ENCODE measurements at places on chromosomes 7 and 10. TPM values are rescaled to one million over a fixed set of nuclear protein-coding genes. Genes with fewer than 3 reads are reported as not detected.

DNA sequence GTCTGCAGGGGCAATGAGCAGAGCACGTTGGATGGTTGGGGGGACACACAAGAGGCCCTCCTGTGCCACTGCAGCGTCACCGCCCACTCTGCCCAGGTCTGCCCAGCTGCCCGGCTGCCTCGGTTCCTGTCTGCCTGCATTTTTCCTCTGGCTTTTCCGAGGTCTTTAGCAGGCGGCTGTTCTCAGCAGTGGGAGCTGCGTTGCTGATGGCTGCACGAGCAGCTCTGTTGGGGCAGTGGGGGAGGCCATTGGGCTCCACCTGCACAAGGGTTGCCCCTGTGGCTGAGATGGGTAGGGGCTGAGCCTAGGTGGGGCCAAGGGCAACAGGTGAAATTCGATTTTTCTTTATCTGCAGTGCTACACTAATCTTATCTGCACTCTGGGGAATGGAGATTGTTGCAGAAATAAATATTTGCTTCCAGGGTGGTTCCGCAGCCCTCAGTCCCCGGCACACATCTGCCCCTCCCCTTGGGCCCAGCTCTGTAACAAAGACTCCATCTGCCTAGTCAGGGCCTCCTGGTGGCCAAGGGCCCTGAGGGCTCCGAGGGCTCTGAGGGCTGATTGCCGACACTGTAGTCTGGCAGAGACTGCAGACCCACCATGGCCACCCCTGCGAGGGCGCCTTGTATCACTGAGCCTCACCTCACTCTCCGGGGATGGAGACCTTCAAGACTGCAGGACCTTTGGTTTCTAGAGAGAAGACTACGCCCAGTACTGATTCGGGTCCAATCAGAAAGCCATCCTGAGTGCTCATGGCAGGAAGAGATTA is 141.7 kb upstream of the SHH start:
- DNase-seq: peak; percentile 68

DNA sequence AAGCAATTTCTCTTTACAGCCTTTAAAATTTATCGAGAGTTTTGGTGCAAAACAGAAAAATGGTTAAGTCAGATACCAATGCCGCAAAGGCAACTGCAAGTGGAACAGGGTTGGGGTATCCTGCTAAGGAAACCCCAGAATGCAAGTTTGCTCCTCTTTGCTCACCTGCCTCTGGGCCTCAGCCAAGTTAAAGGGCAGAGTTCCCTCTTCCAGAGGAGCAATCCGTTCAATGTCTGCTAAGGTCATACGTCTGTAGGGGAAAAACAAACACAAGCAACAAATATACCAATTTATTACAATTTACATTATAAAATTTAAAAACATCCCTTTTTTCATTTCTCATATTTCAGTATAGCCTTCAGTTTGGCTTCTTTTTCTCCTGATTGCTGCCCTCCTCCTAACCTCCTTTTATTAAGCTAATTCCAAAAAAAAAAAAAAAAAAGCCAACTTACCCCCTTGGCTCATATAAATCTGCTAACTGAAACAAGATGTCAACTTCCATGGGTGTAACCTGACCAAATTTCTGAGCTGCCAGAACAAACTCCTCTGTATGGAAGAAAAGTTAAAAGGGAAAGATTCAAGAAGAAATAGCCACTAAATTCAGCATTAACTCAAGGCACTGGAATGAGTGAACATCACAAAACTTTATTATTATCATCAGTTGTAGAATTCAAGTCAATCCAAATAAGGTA is 132.6 kb downstream of the SLC25A13 start:
- DNase-seq: no peak

GRCh38 chr7:50661345-50662040 is 96.3 kb upstream of the DDC start:
- DNase-seq: peak; percentile 83

GRCh38 chr7:27424231-27424630 is 181.6 kb downstream of the EVX1 start:
- no peak for DNase-seq

- no peak for DNase-seq
Measured at GRCh38 chr7:39921506-39922175, 28.4 kb upstream of the CDK13 start.

DNA sequence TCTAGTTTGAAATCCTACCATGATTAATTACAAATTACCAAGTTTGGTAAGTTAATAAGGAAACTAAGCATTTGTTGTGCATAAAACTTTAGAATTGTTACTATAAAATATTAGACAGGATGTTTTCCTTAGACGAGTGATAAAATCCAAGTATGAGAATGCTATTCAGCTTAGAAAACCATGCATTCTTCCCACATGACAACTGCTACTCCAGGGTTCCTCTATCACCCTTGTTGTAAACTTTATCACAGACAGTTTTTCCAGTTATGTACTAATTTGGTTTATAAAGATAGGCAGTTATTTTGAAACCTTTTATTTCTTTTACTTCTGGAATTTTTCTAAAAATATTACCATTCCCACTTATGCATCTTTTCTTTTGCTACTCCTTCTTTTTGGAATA is 52.0 kb downstream of the SIRT1 start:
- DNase-seq: no peak

DNA sequence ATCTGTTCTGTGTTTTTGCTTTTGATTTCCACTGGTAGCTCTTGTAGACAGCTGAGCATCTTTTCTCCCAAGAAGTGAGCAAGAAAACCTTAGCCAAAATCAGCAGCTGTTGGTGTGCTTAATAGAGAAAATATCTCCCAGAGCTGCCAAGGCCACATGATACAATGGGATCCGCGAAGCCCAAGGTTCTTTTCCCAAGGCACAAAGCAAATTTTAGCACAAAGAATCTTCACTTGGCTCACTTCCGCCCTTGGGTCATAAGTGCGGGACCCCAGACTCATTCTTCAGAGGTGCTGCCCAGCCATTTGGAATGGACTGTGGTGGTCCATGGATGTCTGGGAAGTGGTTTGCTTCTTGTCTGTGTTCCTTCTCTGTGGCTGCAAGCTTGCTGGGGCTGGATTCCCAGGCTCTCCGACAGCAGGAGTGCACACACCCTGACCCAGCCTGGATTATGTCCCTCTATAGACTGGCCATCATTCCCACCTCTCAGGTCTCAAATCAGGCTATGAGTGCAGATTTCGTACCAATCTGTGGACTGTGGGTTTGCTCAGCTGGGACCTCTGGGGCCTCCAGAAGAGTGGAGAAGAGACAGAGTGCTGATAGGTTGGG is 93.0 kb upstream of the TMEM72 start:
- DNase-seq: no peak

DNA sequence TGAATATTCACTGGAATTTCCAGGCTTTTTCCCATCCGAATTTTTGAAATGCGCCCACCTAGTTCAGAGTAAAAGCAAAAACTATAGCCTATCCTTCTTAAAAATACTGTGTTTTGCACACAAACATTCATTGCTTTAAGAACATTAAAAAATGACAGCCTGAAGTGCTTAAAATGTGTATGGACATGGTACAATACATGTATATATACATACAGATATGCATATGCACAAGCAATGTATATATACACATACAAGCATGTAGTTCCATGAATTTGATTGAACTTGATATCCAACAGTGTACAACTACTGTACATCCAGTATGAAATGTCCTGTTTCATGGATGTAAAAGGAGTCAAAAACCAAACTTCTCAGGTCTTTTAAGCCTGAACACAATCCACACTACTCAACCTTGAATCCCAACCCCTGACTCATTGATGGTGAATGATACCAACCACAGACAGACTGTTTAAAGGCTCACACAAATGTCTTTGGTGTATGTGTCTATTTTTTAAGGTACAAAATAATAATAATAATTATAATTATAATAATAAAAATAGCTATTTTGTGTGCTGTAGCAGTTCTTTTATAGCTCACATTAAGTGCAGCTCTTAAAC is 14.8 kb downstream of the INHBA start:
- no peak for DNase-seq

GRCh38 chr7:105788816-105789349 is 87.5 kb downstream of the ATXN7L1 start:
- no peak for DNase-seq

DNA sequence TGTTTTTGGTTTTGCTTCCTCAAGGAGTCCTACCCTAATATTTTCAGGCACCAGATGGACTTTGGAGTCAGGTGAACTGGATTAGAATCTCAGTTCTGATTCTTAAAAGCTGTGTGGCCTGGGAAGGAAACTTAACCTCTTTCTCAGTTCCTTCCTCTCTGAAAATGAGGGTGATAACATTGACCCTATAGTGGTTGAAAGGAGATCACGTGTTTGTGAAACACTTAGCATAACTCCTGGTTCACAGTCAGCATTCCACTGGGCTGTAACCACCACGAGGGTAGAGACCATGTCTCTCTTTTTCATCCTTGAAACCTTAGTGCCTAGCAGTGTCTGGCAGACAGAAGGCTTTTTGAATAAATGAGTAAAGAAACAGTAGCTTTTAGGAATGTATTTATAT is 16.7 kb downstream of the LSMEM1 start:
- DNase-seq: no peak

DNA sequence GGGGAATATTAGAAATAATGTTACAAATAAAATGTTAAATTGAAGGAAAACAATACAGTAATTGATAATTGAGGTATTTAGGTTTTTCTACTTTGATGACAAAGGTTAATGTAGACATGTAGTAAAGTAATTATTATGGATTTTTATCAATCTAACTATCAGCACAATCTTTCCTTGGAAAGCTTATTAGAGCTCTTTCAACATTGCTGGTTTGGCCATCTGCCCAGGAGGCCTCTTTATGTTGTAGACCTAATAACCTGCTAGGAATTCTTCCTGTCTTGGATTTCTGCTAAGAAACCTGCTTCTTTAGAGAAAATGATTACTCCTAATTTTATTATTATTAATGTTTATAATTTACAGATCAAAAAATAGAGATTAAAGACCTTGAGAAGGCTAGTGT is 78.9 kb downstream of the CHRM2 start:
- DNase-seq: no peak

DNA sequence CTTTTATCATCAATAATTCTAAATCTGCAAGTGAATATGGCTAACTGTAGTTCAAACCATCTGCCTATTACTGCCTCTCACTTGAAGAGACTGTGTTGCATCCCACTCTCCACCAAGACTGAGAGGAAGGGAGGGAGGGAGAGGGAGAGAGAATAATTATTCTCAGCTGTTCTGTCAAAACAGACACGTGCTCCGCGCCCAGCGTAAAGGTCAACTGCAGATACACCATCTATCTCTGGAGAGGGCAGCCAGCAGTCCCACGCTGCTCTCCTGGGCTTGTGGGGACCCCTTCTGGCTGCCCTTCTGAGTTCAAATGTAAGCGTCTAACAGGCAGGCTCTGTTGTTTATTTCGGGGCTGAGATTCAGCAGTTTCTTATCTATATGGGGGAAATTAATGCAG is 625.5 kb upstream of the GALNT17 start:
- DNase-seq: peak; percentile 73

DNA sequence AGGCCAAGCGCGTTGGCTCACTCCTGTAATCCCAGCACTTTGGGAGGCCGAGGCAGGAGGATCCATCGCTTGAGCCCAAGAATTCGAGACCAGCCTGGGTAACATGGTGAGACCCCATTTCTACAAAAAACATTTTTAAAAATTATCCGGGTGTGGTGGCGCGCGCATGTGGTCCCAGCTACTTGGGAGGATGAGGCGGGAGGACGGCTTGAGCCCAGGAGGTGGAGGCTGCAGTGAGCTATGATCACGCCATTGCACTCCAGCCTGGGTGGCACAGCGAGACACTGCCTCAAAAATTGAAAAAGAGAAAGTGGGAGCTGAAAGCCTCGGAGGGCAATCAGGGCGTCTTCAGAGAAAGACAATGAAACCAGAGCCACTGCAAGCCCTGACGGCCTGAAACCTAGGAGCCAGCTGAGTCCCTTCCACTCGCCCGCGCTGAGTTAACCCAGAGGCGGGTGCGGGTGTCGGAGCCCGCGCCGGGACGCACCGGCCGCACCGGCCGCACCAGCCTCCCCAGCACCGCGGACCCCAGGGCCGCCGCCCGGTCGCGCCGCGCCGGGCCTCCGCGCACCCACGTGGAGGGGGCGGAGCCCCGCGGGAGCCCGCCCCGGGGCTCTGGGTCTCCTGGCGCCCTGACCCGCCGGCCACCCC is 22.4 kb downstream of the ZFAND2A start:
- DNase-seq: no peak

- no peak for DNase-seq
Measured at GRCh38 chr10:63071145-63071544, 62.0 kb upstream of the NRBF2 start.

GRCh38 chr7:143413123-143413522 is 4.5 kb upstream of the EPHA1 start:
- DNase-seq: no peak

DNA sequence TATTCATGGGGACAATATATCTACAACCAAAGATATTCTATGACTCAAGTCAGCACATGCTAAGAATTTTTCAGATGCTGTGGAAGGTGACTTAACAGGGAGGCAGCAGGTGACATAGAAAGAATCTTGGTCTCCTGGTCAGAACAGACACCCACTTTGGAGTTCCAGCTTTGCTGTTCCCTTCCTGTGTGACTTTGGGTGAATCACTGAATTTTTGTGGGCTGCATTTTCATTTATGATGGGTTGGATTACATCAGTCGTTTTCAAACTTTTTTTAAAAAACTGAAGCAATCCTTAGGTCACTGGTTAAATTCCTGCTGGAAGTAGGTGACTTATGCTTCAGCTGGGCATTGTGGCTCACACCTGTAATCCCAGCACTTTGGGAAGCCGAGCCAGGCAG is 24.9 kb downstream of the RGR start:
- no peak for DNase-seq

DNA sequence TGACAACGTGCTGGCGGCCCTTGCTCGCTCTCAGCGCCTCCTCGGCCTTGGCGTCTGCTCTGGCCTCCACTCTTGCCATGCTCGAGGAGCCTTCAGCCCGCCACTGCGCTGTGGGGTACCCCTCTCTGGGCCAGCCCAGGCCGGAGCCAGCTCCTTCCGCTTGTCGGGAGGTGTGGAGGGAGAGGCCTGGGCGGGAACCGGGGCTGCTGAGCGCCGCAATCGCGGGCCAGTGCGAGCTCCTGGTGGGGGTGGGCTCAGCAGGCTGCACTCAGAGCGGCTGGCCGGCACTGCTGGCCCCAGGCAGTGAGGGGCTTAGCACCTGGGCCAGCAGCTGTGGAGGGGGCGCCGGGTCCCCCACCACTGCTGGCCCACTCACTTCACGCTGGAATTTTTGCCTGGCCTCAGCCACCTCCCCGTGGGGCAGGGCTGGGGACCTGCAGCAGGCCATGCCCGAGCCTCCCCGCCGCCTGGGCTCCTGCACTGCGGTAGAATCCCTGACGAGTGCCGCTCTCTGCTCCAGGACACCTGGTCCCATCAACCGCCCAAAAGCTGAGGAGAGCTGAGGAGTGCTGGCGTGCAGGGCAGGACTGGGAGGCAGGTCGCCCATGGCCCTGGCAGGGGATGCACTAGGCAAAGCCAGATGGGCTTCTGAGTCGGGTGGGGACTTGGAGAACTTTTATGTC is 372.2 kb upstream of the NRG3 start:
- no peak for DNase-seq

- no peak for DNase-seq
Measured at GRCh38 chr10:91319336-91319735, 90.8 kb upstream of the HECTD2 start.

The FEZF1 gene
- not detected for total RNA-seq

The GHRHR gene
- not detected for total RNA-seq

The COBL gene
- 129 TPM for total RNA-seq

The PKD2L1 gene
- total RNA-seq: not detected

The CALML3 gene
- not detected for total RNA-seq

The ZNF467 gene
- 2.9 TPM for total RNA-seq

The PTN gene
- 3.0 TPM for total RNA-seq

The CPVL gene
- 16.5 TPM for total RNA-seq

The GIMAP8 gene
- 19.8 TPM for total RNA-seq

The DLX6 gene
- total RNA-seq: not detected

The CYP3A7 gene
- total RNA-seq: not detected

The DOCK4 gene
- 52.8 TPM for total RNA-seq

Measured in Peyer's patch (tissue), 4 donors.